ENCODE measurements at places on chromosomes 5 and 9.

GRCh38 chr5:39696672-39697398, 272.1 kb upstream of the DAB2 start:
- no peak for DNase-seq

- DNase-seq = no peak
Observed at GRCh38 chr5:169567079-169567478, 16.5 kb upstream of the SPDL1 start.

GRCh38 chr9:127149010-127149409, 26.6 kb upstream of the ANGPTL2 start:
- no peak for DNase-seq

GRCh38 chr9:86731511-86732063, 215.7 kb downstream of the GAS1 start:
- no peak for DNase-seq

GRCh38 chr5:1762883-1763547, 36.6 kb downstream of the MRPL36 start:
- DNase-seq = no peak

DNA sequence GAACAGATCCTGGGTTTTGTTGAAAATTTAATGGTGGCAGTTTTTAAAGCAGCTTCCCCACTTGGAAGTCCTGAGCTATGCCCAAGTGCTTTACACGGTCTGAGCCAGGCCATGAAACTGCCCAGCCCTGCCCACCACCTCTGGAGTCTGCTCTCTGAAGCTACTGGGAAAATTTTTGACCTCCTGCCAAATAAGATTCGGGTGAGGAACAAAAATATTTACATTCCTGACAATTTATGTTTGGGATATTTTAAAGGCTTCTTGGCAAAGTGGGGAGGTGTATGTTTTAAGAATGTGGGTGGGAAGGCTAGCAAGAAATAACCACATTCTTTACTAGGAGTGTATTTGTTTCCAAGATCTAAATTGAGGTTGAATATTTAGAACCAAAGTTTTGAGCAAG, 50.0 kb downstream of the HACD4 start:
- no peak for DNase-seq

DNA sequence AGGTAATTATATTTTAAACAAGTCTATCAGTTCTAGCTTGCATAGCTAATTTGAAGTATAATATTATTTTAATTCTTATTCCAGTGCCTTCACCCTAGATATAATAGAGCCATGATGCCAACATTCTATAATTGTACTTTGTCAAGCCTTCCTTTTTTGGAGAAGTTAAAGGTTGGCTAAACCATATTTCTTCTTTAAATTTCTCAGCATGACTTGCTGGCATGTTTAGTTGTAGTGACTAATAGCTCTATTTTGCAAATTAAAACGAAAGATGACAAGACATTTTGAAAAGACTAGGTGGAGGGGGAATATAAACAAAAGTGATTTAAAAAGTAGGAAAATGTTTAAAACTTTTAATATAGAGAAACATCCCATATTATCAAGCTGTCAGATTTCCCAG, 400.7 kb downstream of the PSAT1 start:
- DNase-seq = no peak

DNA sequence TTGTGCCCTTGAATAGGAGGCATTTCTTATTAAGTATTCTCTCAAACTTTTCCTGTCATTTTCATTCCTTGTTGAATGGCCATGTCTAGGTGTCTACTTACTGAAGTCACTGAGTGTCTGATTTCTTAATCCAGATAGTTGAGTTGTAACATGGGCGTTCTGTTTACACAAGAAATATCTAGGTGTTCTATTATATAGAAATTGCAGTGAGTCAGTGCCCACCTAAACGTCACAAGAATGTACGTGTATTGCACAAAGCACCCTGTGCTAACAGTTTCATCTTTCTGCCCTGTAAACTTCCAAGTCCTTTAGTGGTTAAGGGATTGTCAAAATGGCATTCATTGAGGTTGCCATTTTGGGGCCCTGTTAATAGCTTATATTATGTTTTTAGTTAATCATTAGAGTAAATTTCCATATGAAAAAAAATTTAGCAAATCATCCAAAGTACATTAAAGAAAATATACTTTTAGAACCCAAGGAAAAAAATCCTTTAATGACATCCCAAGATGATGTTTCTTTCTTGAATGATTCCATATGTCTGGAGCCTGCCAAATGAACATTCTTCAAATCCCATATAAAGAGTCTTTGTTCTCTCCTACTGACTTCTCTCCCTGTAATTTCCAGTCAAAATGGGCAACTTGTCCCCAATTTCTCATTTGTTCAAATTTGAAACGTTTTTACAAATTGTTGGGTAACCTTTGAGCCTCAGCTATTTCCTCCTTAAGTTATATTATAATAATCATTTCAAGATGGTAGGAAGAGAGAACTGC, 114.2 kb downstream of the GOLPH3 start:
- DNase-seq = no peak

DNA sequence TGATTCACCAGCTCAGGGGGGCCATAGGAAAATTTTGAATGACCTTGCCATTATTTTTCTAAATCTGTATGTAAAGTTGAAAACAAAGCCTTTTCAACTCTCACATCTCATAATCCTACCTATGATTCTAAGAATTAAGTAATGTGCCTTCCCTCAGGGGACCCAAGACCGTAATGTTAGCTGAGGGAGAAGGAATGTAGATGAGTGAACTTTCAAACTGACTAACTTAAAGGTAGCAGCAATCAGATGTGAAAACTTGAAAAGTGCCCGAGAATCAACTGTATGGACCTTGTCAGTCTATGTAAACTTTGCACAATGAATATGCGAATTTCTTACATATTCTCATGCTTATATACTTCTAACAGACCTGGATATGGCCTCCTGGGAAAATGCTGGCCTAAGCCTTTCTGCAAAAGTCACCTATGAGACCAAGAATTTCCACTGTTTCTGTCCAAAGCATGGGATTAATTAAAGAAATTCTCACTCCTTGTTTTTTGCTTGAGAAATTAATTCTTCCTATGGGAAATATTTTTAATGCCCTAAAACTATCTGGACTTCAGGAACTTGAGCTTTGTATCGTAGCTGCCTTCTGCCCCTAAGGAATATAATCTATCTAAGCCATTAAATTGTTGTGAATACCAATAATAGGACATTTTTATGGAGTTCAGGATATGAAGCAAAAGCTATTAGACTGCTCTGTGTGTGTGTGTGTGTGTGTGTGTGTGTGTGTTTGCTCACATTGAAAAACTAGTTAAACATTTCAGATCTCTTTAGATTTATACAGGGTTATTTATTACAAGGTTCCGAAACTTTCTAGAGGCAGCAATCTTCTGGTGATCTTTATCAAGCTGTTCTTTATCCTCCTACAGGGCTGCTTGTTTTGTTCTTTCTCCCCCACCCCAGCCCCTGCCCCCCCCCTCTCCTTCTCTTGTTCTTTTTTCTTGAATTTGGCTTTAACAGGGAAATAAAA, 169.1 kb upstream of the CLINT1 start:
- DNase-seq = no peak

- DNase-seq = no peak
Observed at GRCh38 chr9:15182101-15182551, 124.9 kb downstream of the TTC39B start.

DNA sequence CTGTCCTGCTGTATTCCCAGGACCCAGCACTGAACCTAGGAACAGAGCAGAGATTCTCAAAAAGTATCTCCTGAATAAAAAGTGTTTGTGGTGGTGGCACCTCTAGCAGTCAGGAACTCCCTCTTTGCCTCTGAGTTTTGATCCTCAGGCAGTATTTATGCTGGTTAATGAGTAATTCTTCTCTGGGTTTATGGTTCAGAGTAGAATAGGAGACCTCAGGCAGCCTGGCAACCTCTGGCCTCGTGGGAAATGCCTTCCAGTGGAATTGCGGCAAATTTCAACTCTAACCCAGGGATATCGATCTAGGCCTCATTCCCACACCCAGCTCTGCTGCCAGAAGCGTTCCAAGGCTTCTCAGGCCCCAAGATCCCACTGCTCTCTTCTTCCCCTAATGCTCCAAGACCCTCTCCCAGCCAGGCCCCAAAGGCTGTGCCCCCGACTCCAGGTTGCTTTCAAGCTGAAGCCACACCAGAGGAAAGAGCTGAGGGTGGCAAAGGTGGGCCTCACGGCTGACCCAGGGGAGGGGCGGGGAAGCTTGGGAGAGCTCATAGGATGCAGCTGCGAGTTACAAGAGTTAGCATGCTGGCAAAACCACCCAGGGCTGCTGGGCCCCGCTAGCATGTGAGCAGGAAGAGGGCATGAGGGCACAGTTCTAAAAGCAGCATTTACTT, 10.9 kb upstream of the HDHD3 start:
- no peak for DNase-seq

DNA sequence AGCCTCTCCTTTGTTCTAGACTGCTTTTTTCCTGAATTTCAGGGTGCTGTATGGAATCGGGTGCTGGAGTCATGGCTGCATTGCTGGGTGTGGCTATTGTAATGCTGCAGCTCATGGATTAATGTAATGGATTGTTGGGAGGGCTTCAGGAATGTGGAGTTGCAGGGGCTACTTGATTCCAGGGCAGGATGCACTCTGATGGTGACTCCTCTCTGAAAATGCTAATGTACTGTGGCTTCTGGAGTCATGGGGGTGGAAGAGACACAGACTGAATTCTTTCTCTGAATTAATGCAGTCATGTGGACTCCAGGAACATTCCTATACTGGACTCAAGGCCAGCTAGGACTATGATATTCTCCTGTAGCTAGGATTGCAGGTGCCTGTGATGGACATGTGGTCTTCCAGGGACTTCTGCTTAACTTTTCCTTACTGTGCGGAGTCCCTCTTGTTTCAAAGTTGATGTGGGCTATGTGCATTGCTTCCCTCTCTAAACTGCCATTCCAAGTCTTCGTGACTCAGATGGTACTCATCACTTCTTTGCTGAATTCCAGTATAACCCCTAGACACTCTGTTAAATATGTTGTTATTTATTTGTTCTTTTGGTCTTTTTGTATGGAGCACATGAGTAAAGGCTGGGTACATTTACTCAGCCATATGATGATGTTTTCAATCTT, 396.2 kb downstream of the KCTD16 start:
- DNase-seq = no peak

- no peak for DNase-seq
Observed at GRCh38 chr9:1598270-1598669, 416.9 kb upstream of the SMARCA2 start.

DNA sequence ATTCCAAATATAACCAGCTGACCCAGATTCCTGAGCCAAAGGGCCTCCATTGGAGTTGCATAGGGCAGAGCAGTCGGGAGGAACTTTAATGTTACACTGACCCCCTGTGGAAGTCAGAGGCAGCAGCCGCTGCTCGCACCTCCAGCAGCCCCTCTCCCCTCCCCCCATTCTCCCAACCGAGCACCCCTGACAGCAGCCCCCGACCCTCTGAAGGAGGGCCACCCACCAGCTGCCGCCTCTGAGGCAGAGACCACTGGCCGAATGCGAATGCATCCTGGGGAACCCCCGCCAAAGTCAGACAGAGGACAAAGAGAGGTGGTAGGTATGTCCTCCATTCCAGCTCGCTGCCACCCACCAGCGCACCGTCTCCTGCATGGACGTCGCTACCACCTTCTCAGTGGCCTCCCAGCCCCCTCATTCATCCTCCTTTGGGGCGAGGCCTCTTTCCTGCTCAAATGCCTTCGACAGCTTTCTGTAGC, 231.0 kb downstream of the CDK5RAP2 start:
- no peak for DNase-seq

DNA sequence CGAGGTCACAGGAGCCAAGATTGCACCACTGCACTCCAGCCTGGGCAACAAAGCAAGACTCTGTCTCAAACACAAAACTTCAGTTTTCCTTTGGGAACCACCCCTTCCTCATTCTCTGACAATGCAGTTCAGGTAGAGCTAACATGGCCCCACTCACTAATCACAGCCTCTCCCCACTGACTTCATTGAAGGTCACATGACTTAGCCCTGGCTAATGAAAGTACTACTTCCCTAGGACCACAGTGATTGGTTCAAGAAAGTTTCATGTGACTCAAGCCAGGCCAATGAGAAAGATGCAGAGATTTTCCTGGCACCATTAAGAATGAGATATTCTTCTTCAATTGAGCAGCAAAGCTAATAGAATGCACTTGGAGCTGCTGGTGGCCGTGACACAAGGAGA, 67.2 kb upstream of the GPBP1 start:
- DNase-seq = no peak

DNA sequence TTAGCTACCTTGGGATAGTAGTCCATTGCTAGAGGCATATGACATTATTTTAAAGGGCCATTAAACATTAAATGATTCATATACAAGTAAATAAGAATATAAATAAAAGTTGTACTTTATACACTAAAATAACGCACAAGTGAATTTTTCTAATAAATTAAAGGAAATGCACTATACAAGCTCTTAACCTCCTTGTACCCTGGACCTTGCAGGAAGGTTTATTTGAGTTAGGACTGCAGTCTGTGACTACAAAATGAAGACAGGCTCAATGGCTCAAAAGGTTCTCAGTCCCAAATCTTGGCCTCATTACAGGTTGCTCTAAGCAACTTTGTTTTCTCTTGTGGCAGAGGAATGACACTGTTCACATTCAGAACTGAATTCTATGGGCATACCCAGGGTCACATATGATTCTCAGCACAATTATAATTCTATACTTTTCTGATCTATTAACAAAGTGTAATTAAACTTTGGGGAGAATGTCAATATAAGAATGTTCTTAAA, 34.4 kb downstream of the FEM1C start:
- no peak for DNase-seq

DNA sequence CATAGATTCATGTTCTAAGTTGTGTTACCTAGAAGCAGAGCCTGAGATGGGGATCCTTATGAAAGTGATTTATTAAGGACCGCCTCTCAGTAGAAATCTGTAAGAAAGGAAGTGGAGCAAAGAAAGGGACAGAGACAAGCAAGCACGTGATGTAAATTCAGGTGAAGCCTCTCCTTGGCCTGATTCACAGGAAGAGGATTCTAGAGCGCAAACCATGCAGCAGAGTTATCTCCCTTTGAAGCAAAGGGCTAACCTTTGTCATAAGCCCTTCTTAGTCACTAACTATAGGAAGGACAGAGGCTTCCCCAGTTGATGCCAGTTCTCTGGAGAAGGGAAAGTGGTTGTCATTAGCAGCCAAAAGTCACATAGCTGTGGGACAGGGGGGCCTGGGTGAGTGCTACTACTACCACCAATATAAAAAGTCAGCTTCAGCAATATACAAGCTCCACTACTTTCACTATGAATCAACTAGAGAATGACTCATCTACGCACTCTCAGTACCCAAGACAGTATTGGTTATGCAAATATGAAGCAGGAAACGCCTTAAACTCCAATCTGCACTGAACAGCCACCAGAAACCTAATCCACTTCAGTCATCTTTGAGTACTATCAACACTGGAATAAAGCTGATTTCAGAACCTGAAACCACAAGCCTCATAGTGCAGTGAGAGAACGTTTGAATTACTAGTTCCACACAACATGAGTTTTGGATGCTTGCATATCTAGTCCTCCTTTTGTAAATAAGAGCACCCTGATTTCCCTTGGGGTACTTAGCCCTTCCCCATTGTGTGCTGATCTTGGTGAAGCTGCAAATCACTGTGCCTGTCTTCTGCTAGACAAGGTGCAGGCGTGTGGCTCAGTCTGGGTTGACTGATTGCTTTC, 162.7 kb downstream of the ZNF608 start:
- DNase-seq = no peak

GRCh38 chr5:170463426-170463825, 40.4 kb upstream of the KCNIP1 start:
- no peak for DNase-seq

GRCh38 chr5:122915717-122916461, 70.5 kb downstream of the SNX24 start:
- DNase-seq = no peak

- DNase-seq = no peak
Observed at GRCh38 chr5:111854186-111854585, 97.2 kb upstream of the NREP start.

- DNase-seq = peak; percentile 68
Observed at GRCh38 chr9:124852829-124853531, at the start of gene WDR38. WDR38 (plus strand) TSS chr9:124853460; CDS start chr9:124853532, 72 bp downstream.

- DNase-seq = no peak
Observed at GRCh38 chr5:135208903-135209721, 175.1 kb upstream of the PITX1 start.
